ENCODE measurements at places on chromosomes 2 and 18. TPM values are rescaled to one million over a fixed set of nuclear protein-coding genes. Genes with fewer than 3 reads are reported as not detected.

- no peak overlapping the region for H3K4me3 ChIP-seq
- H3K27me3 ChIP-seq: no peaks in the 10 kb centered on the region
- DNase-seq: no peak
Measured at GRCh38 chr2:132776287-132776686, 106.3 kb upstream of the LYPD1 start.

- H3K4me3 ChIP-seq: peak overlapping the region; percentile 66
- H3K27me3 ChIP-seq: peaks cover 54% of the 10 kb centered on the region
- H3K36me3 ChIP-seq: no peaks in the 10 kb centered on the region
- H3K27ac ChIP-seq: peak overlapping the region; percentile 42
- no peaks in the 10 kb centered on the region for H3K4me1 ChIP-seq
- DNase-seq: no peak
Measured at GRCh38 chr2:55923982-55924321, 370 bp upstream of the EFEMP1 start.

GRCh38 chr2:95040426-95040825 is 14.9 kb downstream of the MAL start:
- H3K4me1 ChIP-seq: peaks cover 31% of the 10 kb centered on the region
- no peaks in the 10 kb centered on the region for H3K36me3 ChIP-seq
- no peak for DNase-seq
- H3K4me3 ChIP-seq: no peak overlapping the region
- no peak overlapping the region for H3K27ac ChIP-seq

GRCh38 chr2:158529379-158530259 is 72.9 kb downstream of the PKP4 start:
- H3K36me3 ChIP-seq: peaks cover 10% of the 10 kb centered on the region
- no peaks in the 10 kb centered on the region for H3K4me1 ChIP-seq
- DNase-seq: no peak
- peak overlapping the region; percentile 17 for H3K27ac ChIP-seq

DNA sequence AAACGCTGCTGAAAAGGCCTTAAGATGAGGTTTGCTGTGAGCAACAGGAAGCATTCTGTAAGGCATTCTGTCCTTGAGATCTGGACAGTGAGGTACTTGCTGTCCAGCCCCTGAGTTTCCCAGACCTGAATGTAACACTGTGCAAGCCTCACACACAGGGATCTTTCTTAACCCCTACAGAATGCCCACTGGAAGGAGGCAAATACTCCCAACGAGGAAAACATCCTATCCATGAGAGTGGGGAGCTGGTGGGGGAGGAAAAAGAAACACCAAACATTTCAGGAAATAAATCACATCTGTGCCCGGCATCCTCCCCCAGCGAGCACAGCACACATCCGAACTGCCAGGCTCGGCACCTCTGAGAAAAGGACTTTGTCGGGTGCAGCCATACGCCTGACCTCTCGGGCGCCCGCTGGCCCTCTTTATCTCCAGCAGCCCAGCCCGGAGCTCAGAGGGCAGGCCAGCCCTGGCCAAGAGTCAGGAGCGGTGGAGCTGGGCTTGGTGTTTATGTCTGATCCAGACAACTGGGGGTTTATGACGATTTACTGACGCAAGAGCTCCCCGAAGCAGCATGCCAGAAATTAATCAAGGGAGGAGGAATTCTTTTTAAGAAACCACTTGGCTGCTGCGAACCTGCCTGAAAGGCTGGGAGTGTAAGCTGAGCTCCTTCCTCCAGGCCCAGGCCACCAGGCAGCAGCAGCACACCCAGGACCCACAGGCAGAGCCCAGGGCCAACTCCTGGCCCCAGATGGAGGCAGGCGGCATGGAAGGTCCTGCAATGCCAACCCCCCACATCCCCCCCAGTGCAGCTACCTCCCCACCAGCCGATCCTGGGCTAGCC is 72.2 kb downstream of the HDAC4 start:
- peak; percentile 74 for DNase-seq
- peaks cover 41% of the 10 kb centered on the region for H3K4me1 ChIP-seq
- peak overlapping the region; percentile 93 for H3K27ac ChIP-seq
- H3K27me3 ChIP-seq: no peaks in the 10 kb centered on the region
- peak overlapping the region; percentile 8 for H3K4me3 ChIP-seq
- H3K36me3 ChIP-seq: no peaks in the 10 kb centered on the region

- no peaks in the 10 kb centered on the region for H3K36me3 ChIP-seq
- no peaks in the 10 kb centered on the region for H3K4me1 ChIP-seq
- H3K4me3 ChIP-seq: no peak overlapping the region
- no peaks in the 10 kb centered on the region for H3K27me3 ChIP-seq
- no peak for DNase-seq
Measured at GRCh38 chr2:211611061-211611518, 927.5 kb downstream of the ERBB4 start.

GRCh38 chr18:25145731-25146511 is 206.0 kb downstream of the ZNF521 start:
- H3K4me1 ChIP-seq: peaks cover 22% of the 10 kb centered on the region
- no peaks in the 10 kb centered on the region for H3K27me3 ChIP-seq
- DNase-seq: no peak
- H3K36me3 ChIP-seq: no peaks in the 10 kb centered on the region
- no peak overlapping the region for H3K4me3 ChIP-seq

- H3K36me3 ChIP-seq: no peaks in the 10 kb centered on the region
- H3K27ac ChIP-seq: no peak overlapping the region
- no peaks in the 10 kb centered on the region for H3K27me3 ChIP-seq
- no peak overlapping the region for H3K4me3 ChIP-seq
- no peak for DNase-seq
Measured at GRCh38 chr2:43790147-43790546, 16.3 kb downstream of the DYNC2LI1 start.

GRCh38 chr2:181106789-181107627 is 126.6 kb downstream of the UBE2E3 start:
- peak overlapping the region; percentile 21 for H3K27ac ChIP-seq
- no peaks in the 10 kb centered on the region for H3K4me1 ChIP-seq
- no peaks in the 10 kb centered on the region for H3K36me3 ChIP-seq
- H3K27me3 ChIP-seq: no peaks in the 10 kb centered on the region

DNA sequence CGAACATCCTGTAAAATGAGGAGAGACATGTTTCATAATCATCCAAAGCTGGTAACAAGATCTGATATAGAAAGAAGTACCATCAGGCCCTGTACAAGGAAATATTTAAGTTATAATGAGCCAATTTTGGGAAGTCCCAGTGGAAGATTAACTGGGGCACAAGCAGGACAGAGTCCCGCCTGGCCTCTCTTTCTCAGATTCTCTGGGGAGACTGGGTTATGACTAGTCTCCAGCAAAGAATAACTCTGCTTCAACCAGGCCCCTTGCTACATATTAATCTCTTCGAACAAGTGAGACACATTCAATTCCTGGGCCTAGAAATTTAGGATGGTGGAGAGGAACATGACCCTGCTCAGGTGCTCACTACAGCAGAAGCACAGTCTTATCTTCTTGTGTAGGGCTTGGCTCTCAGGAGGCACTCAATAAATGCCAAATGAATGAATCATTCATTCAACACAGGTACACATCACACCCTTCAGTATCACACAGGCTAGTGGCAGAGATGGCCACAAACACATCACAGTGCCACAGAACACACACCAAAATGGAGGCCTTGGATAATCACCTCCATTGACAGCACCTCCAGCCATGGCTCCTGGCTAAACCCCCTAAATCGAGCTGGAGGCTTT is 46.4 kb upstream of the RNF152 start:
- DNase-seq: no peak
- H3K27ac ChIP-seq: no peak overlapping the region
- H3K4me1 ChIP-seq: no peaks in the 10 kb centered on the region
- no peaks in the 10 kb centered on the region for H3K36me3 ChIP-seq
- H3K4me3 ChIP-seq: no peak overlapping the region
- H3K27me3 ChIP-seq: no peaks in the 10 kb centered on the region

DNA sequence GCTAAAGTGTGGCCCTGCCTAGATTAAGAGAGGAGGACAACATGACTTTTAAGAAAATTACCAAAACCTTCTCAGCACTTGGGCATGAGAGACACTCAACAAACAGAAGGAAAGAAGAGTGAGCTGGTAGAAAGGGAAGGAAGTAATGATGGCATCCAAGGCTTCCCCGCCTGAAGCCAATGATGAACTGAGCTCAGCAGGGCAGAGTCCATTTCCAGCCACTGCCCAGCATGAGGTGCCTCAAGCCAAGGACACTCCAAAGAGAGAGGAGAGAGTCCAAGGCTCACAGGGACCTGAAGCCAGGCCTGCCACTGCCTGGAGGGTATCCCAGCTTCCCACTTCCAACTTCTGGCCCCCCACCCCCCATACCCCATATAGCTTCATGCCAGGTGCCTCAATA is 9.5 kb upstream of the TNS1 start:
- H3K36me3 ChIP-seq: no peaks in the 10 kb centered on the region
- no peak overlapping the region for H3K4me3 ChIP-seq
- H3K4me1 ChIP-seq: peaks cover 34% of the 10 kb centered on the region
- no peak overlapping the region for H3K27ac ChIP-seq
- no peak for DNase-seq

GRCh38 chr2:16709769-16710168 is 44.1 kb upstream of the CYRIA start:
- no peaks in the 10 kb centered on the region for H3K27me3 ChIP-seq
- no peaks in the 10 kb centered on the region for H3K4me1 ChIP-seq
- no peak overlapping the region for H3K27ac ChIP-seq
- no peak for DNase-seq
- no peaks in the 10 kb centered on the region for H3K36me3 ChIP-seq
- no peak overlapping the region for H3K4me3 ChIP-seq

GRCh38 chr2:75424936-75425619 is 135.7 kb downstream of the EVA1A start:
- H3K27me3 ChIP-seq: peaks cover 10% of the 10 kb centered on the region
- no peak overlapping the region for H3K4me3 ChIP-seq
- no peaks in the 10 kb centered on the region for H3K4me1 ChIP-seq
- DNase-seq: no peak
- H3K36me3 ChIP-seq: no peaks in the 10 kb centered on the region
- no peak overlapping the region for H3K27ac ChIP-seq

GRCh38 chr2:237178396-237178795 is 92.7 kb downstream of the COPS8 start:
- no peaks in the 10 kb centered on the region for H3K27me3 ChIP-seq
- H3K4me3 ChIP-seq: no peak overlapping the region
- H3K36me3 ChIP-seq: no peaks in the 10 kb centered on the region
- H3K4me1 ChIP-seq: peaks cover 11% of the 10 kb centered on the region

GRCh38 chr2:119469661-119470297 is 38.1 kb downstream of the TMEM37 start:
- DNase-seq: no peak
- H3K27me3 ChIP-seq: no peaks in the 10 kb centered on the region
- H3K27ac ChIP-seq: no peak overlapping the region
- H3K36me3 ChIP-seq: no peaks in the 10 kb centered on the region

DNA sequence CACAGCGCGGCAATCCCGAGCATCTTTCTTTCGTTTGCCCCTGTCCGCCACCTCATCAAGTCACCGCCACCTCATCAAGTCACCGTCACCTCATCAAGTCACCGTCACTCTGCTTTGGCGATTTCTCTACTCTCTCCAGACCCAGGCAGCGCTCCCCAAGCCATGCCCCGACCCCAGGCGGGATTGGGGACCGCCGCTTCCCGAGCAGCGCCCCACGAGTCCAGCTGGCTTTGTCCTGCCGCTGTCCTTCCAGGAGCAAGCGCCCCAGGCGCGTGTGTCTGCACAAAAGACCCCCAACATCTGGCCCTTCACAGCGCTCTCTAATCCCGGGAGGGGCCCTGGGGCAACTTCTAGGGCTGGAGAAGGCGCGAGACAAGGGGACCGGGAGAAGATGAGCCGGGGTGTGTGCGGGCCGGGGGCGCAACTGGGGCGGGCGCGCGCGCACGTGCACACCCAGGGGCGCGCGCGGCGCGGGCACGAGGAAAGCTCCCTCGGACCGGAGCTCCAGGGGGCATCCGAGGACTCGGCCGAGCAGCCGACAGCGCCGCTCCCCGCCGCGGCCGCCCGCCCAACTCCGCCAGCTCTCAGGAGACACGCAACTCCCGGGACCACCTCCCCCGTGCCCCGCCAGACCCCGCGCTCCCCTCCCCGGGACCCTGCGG is 633 bp upstream of the RNF152 start:
- no peaks in the 10 kb centered on the region for H3K36me3 ChIP-seq
- H3K27me3 ChIP-seq: no peaks in the 10 kb centered on the region
- H3K27ac ChIP-seq: peak overlapping the region; percentile 79
- DNase-seq: peak; percentile 65
- H3K4me3 ChIP-seq: peak overlapping the region; percentile 32

GRCh38 chr18:78927156-78927555 is 52.5 kb upstream of the SALL3 start:
- H3K4me1 ChIP-seq: no peaks in the 10 kb centered on the region
- no peak for DNase-seq
- no peaks in the 10 kb centered on the region for H3K36me3 ChIP-seq
- peaks cover 11% of the 10 kb centered on the region for H3K27me3 ChIP-seq

GRCh38 chr2:148528356-148529064 is 116.0 kb upstream of the EPC2 start:
- no peak overlapping the region for H3K4me3 ChIP-seq
- H3K27me3 ChIP-seq: no peaks in the 10 kb centered on the region
- no peak for DNase-seq
- H3K4me1 ChIP-seq: peaks cover 7% of the 10 kb centered on the region
- no peaks in the 10 kb centered on the region for H3K36me3 ChIP-seq

DNA sequence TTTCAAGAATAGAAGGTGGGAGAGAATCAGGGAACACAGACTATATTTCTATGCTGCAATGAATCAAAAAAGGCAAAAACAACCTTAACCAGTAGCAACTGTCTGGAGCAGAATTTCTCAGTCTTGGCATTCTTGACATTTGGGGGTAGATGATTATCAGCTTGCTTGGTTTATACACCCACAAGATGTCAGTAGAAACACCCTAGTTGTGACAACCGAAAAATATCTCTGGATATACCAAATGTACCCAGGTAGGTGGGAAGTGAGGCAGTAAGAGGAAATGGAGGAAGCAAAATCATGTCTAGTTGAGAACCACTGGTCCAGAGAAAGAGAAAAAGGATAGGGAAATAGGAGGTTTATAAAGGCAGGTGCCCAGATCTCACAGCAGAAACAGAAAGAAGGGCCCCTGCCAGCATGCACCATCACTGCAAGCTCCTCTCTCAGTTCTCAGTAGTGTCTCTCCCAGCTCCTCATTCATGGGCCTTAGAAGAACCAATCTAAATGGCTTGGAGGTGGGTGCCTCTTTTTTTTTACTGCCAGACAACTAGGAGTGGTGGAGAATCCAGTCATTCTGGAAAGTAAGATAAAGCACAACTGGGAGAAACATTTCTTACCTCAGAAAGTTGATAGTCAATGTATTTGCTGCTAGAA is 50.4 kb downstream of the MBD2 start:
- H3K4me3 ChIP-seq: no peak overlapping the region
- DNase-seq: no peak
- peaks cover 30% of the 10 kb centered on the region for H3K36me3 ChIP-seq
- no peaks in the 10 kb centered on the region for H3K27me3 ChIP-seq

The GAL3ST2 gene
- polyA plus RNA-seq: not detected

The NT5C1B gene
- not detected for polyA plus RNA-seq

The CTLA4 gene
- 0.29 TPM for polyA plus RNA-seq

The STON1 gene
- polyA plus RNA-seq: 4.5 TPM

The ATP5MC3 gene
- 357 TPM for polyA plus RNA-seq

The DPY30 gene
- 57.8 TPM for polyA plus RNA-seq

The RNU2-63P gene
- not detected for polyA plus RNA-seq

The CABLES1 gene
- polyA plus RNA-seq: 1.3 TPM

The ANKRD62 gene
- not detected for polyA plus RNA-seq

The LNPK gene
- 5.1 TPM for polyA plus RNA-seq

The RGPD3 gene
- polyA plus RNA-seq: 0.07 TPM

The C2orf66 gene
- not detected for polyA plus RNA-seq

Data from heart right ventricle (tissue), 16 donors.